ACHN (cell line): ENCODE measurements at places on chromosomes 11 and 22.

- DNase-seq, result no peak
These were observed 249.0 kb downstream of the DYNC2H1 start for GRCh38 chr11:103358251-103358650.

DNA sequence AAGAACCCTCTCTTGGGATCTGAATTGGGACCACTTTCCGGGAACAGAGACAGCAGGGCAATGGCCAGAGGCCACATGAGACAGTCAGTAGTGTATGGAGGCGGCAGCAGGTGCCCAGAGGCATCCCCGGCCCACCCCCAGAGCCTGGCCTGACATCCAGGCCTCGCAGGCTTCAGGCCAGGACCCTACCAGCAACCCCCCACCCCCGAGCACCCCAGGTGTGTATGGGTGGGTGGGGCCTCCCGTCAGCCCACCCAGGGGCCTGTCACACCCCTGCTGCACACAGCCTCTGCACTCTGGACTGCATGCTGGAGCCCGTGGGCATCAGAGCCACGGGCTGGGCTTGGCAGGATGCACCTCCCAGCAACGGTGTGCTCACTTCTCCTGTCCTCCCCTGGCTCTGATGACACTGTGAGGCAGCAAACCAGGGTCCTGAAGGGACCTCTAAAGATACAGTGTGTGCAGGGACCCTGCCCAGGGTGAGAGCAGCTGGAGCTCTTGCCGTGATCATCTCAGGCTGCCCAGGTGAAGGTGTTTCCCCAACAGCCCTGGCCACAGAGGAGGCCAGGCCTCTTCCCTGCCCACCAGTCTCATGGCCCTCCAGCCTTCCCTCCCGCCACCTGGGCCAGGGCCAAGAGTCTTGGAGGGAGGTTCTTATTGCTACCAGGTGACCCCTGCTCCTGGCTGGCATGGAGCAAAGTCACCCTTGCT is 88.8 kb upstream of the SEPTIN5 start:
- DNase-seq, result no peak

DNA sequence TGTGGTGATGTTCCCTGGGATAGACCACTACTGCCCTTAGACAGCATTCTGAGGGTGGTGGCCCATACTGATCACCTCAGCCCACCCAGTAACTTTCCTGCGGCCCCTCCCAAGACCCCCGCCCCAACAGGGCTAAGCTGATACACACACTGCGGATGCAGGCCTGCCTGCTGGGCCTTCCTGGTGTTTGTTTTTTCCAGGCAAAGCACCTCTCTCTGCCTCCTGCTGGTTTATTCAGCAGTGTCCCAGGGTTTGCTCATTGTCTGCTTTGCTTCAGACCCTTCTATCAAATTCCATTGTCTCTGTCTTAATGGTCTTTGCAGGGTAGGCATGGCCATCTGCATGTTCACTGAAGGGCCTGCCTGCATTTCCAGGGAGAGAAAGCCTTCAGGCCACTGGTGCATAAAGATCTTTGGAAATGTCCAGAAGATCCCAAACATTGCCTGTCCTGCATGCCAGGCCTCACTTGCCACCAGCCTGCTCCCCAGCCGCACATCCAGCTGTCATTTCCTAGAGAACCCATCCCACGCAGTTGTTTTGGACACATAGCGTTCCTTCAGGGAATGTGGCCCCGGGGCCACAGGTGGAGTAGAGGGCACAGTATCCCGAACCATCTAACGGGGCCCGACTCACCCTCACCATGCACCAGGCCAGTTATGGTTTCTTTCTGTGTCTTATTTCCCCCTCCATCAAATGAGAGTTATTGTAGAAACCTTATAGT is 50.2 kb downstream of the BCR start:
- DNase-seq, result no peak

DNA sequence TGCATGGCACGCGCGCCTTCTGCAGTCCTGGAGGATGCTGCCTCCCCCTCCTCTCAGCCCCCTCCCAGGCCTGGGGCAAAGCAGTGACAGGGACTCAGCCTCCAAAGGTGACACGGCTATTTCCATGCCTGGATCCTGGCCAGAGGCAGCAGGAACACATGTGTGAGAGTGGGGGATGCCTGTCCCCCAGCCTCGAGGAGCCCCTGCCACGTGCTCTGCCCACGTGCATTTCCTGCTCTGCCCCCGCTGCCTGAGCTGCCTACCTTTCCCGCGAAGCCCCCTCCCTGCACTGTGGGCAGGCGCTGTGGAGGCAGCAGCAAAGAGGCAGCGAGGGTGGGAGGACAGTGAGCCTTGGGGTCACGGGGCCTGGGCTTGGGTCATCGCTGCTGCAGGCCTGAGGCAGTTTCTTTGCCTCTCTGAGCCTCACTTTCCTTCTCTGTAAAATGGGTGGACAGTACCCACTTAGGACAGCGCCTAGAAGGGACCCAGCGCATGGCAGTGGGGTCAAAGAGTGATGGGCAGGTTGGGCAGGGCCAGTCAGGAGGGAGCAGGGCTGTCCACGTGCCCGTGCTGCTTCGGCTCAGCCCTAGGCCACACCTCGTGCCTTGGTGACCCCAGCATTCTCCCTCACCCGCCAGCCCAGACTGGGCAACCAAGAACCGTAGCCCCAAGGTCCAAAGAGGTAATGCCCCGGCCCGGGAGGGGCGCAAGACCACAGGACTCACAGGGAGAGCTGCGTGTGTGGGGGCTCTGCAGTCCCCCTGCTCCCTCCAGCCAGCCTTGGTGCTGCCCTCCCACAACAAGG is 48.6 kb downstream of the FLRT1 start:
- DNase-seq, result no peak

GRCh38 chr11:6538945-6539344 is 41.9 kb downstream of the DNHD1 start:
- no peak for DNase-seq

DNA sequence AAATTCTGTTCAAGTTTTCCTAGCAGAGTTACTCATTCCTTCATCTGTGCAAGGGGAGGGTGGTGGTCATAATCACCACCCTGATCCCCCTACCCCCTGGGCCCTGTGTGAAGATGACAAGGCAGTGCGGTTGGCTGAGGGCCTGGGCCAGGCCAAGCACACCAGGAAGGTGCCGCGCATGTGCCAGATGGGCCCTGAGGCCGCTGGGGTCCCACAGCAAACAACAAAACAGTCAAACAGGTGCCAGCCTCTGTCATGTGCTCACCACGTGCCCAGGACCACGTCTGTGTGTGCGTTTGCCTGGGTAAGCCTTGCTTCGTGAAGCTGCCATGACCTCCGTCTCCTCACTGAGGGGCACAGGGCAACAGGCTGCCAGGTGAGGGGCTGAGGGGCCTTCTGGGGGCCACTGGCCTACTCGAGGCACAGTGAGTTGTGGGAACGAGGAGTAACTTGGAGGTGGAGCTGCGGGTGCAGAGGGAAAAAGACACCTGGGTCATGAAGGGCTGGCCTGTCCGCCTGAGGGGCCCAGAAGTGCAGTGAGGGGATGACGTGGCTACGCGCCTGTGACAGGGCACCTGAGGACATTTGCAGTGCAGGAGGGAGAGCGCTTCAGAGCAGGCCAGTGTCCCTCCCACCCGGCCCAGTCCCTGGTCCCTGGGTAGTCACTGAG is 25.8 kb downstream of the RSPH14 start:
- no peak for DNase-seq

DNA sequence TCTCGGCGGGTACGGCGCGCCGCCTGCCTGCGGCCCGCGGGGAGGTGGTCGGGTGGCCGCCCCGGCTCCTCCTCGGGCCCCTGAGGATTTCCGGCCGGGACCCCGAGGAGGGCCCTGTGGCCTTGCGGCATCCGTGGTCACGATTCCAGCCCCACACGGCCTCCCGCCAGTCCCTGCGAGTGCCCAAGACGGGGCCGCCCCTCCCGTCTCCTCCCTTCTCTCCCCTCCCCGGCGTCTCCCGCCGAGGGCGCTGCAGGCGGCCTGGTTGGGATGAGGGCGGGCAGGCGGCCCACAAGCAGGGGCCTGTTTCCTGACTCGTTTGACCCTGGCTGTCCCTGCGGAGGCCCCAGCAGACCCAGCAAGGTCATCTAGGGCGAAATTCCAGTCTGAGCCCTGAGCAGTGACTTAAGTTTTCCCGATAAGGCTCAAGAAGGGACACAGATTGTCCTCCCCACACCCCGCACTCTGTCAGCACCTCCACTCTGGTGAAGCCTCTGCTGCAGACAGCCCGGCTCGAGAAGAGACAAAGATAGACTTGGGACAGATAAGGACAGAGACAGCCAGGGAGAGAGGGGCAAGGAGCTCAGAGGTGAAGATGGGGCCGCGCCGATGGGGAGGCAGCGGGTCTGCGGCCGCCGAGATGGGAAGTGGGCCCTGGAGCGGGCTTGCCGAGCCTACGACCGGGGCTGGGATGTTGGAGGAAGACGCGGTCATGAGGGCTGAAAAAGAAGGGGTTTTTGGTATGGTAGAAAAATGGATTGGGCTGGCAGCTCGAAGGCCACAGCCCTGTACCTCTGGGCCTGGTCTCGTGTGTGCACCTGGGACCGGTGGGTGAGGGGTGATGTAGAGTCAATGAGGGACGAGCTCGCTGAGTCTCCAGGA is 95.0 kb downstream of the SWAP70 start:
- DNase-seq, result peak; percentile 77

DNA sequence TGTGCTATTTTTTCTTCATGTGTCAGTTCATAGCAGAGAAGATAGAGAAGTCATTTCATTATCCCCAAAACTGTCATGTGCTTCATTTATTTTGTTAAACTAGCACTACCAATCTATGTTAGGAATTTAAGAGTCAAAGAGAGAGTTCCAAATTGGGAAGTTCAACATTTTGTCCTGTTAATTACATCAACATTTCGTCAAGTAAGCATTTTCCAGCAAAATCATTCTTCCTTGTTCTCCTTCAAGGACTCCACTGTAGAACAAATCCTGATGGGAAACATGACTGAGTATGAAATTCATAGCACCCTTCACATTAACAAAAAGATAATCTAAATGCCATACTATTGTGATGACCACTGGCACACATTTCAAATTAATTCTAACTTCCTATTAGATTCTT is 59.1 kb downstream of the PACSIN2 start:
- DNase-seq, result no peak

- DNase-seq, result no peak
These were observed 45.6 kb downstream of the ARFGAP3 start for GRCh38 chr22:42811459-42811858.

DNA sequence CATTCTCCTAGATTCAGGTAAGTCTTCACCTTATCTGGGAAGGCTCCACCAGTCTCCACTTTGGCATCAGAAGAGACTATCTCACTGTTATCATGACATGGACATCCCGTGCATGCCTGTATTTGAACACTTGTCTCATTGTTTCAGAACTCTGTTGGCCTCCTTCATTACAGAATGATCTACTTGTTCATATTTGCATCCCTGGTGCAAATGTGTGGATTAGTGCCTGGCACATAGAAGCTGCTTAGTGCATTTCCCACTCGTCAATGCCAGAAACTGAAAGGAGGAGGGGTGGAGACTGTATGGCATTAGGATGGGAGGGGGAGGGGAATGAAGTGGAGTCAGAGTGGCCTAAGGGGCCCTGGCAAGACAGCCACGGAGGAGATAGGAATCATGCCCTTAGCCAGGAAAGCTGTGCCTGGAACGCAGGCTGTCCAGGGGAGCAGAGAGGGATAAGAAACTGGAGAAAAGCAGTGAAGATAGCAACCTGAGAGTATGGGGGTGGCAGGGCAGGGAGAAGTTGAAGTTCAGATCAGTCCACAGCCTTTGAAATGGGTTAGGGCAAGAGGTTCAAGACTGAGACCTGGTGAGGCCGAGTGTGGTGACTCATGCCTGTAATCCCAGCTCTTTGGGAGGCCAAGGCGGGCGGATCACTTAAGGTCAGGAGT is 53.8 kb upstream of the CAPRIN1 start:
- DNase-seq, result no peak

GRCh38 chr11:115167456-115167855 is 336.8 kb downstream of the CADM1 start:
- no peak for DNase-seq
